ENCODE measurements at places on chromosomes 2 and 18.

DNA sequence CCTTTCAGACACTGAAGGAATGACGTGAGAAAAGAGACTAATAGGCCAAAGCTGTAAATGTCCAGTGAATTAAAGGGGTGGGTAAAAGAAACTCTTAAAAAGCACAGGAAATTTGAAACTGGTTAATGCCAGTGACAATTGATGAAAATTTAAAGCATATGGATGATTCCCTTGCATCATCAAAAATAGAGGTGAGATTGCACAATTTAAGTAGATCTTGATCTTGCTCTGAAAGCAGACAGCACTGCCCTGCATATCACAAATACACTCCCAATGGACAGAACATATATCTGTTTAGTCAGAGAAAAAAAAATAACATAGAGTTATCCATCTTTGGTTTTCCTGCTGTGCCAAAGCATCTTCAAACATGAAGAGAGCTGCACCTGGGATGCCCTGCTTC lies 86.7 kb upstream of the UBE2E3 start:
- no peak for DNase-seq

GRCh38 chr2:102489646-102490045 lies 16.6 kb downstream of the SLC9A4 start:
- no peak for DNase-seq

DNA sequence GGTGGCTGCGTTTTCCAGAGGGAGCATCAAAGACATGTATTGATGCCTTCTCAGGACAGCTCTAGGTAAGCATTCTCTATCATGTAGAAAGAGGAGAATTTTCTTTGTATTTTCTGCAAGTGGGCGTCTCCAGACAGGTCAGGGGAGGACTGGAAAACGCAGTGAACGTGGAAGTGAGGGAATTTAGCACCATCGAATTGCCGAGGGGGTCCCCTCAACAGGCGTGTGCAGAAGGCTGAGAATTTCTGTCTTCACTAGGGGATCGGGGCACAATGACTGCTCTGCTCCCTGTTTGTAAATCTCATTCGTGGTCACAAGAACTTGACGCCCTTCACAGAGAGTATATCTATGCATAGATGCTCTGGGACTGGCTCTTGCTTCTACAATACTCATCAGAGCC lies 5.0 kb upstream of the NTSR2 start:
- DNase-seq: no peak

DNA sequence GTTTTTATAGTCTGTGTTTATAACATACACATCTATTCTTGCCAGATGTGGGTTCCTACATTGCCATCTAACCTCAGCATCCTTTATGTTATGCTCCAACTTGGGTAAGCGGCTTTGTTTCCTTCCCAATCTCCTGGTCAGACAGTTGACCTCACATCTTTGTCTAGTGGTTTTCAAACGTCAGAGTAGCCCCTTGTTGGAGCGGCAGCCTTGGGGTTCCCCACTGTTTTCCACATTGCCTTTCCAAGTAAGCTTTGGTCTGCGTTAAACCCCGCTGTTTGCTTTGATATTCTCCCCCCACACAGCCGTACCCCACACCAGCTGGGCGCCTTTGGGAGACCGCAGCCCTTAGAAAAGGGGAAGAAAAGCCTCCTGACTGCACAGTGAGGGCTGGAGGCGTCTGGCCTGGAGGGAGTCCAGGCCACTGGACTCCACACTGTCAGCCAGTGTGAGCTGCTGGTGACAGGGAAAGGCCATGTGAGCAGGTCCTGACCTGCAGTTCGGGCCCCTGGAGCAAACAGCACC lies 83.3 kb downstream of the MALT1 start:
- no peak for DNase-seq

DNA sequence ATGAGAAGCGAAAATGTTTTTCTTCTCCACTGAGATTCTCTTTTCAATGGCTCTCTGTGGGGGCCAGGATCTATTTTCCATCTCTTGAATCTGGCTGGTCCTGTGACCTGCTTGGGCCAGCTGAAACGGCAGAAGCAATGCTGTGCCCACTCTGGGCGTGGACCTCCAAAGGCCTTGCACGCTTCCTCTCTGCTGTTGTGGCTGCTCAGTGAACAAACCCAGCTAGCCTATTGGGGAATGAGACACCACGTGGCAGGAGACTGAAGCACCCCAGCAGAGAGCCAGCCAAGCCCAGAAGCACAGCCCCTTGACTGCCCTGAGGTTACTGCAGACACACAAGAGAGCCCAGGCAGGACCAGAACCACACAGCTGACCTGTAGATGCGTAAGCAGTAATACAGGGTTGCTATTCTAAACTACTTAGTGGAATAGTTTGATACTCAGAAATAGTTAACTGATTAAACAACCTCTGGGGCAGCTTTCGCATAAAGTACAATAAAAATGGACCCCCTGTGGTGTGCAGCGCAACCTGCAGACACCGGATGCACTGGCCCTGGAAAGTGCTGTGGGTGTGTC lies 221.7 kb upstream of the SH3BP4 start:
- DNase-seq: no peak
